ENCODE measurements at places on chromosomes 4 and X. TPM values are rescaled to one million over a fixed set of nuclear protein-coding genes. Genes with fewer than 3 reads are reported as not detected.

DNA sequence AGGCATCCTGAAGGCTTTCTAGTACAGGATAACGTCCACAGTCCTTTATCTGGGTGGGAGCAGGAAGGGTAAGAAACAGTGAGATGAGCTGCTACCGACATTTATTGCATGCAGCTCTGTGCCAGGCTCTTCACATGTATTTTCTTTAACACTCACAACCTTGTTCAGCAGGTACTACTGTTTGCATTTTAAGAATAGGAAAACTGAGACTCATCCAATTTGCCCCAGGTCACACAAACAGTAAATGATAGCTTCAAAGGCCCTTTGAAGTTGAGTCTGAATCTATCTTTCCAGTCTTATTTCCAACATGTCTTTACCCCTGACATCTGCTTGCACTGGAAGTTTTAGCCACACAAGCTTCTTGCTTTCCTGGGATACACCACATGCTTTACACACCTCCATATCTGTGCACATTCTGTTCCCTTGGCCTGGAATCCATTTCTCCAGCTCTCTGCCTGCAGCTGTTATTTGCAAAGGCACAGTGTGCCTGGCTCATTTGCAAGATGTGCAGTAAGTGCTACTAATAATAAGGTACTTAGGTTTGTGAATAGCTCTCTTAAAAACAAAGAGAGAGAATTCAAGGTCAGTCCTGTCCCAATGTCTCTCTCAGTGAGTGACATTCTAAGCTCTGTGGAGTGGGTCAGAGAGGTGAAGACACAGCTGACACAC lies 61.2 kb downstream of the METTL14 start:
- no peak for DNase-seq

- DNase-seq: no peak
These were observed 14.8 kb downstream of the DCAF8L1 start for GRCh38 chrX:27966492-27966891.

GRCh38 chr4:3442959-3443749 lies 1.4 kb downstream of the HGFAC start:
- DNase-seq: peak; percentile 64

DNA sequence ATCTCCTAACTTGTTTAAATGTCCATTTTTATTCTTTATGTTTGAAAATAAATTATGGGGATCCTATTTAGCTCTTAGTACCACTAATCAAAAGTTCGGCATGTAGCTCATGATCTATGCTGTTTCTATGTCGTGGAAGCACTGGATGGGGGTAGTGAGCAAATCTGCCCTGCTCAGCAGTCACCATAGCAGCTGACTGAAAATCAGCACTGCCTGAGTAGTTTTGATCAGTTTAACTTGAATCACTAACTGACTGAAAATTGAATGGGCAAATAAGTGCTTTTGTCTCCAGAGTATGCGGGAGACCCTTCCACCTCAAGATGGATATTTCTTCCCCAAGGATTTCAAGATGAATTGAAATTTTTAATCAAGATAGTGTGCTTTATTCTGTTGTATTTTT lies 27.6 kb downstream of the NUDT6 start:
- no peak for DNase-seq

- DNase-seq: no peak
These were observed 16.5 kb upstream of the FGFR3 start for GRCh38 chr4:1776521-1777161.

Gene NPY2R
- total RNA-seq: 0.47 TPM
